ENCODE measurements at places on chromosomes 4 and X.

DNA sequence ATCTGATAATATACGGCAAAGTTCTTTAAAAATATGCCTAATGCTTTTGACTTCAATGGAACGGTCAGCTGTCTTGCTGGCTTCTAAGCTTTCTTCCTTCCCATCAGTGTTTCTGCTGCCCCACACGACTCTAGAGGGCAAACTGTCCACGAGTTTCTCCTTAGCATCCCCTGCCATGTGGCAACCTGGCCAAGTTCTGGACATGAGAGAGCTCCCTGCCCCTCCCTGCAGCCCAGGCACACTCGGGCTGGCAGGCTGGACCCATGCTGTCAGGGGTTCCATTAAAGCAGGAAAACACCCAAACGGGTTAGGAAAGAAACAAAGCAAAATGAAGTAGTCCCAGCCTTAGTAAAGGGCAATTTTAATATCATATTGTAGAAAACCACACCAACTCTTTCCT, 38.8 kb downstream of the KDR start:
- DNase-seq = no peak

DNA sequence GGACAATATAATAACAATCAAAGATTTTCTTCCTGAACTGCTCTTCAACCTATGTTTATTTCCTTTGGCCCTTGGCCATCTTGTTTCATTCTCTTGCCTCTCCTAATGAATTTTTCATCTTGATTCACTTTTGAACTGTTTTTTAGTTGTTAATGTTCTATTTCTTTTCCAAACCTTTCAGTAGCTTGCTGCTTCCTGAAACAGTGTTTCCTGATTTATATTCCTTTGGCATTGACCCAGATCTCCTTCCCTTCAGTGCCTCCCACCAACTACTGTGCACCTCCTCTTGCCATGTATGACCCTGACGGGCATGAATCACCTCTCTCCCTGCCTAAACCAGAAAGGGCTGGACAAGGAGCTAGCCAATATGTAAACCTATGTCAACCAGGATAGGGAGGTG, 25.6 kb upstream of the SPP1 start:
- DNase-seq = no peak

- DNase-seq = no peak
Observed at GRCh38 chr4:182223708-182224107, 19.5 kb upstream of the TENM3 start.

GRCh38 chr4:174681723-174682300, 147.2 kb downstream of the GLRA3 start:
- no peak for DNase-seq

- DNase-seq = no peak
Observed at GRCh38 chr4:139798456-139798855, 132.8 kb downstream of the MGST2 start.
